B cell (primary cell): ENCODE measurements at places on chromosomes 16 and 17.

- no peak for DNase-seq
Observed at GRCh38 chr17:7835814-7836595, 2.0 kb downstream of the KDM6B start.

GRCh38 chr17:15947271-15947670, 2.3 kb downstream of the ADORA2B start:
- no peak for DNase-seq

GRCh38 chr17:78557598-78558039, 19.6 kb downstream of the DNAH17 start:
- no peak for DNase-seq

DNA sequence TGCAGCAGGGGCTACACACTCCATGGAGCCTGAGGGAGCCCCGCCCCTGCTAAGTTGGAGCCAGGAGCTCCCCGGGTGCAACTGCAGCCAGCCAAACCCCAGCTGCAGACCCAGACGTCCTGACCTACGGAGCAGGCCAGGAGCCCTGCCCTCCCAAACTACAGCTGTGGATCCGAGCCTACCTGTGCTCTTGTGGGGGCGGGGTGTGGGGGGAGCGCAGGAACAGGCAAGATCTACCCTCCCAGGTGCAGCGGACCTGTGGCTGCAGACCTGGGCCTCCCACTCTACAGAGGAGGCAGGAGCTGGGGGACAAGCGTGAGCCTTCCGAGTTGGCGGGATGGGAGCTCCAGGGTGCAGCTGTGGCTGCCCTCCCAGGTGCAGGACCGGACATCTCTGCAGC, 29.7 kb upstream of the MYLK3 start:
- no peak for DNase-seq

GRCh38 chr16:75616521-75617010, 6.5 kb downstream of the ADAT1 start:
- no peak for DNase-seq

GRCh38 chr16:12874186-12874585, 27.2 kb upstream of the SHISA9 start:
- no peak for DNase-seq

DNA sequence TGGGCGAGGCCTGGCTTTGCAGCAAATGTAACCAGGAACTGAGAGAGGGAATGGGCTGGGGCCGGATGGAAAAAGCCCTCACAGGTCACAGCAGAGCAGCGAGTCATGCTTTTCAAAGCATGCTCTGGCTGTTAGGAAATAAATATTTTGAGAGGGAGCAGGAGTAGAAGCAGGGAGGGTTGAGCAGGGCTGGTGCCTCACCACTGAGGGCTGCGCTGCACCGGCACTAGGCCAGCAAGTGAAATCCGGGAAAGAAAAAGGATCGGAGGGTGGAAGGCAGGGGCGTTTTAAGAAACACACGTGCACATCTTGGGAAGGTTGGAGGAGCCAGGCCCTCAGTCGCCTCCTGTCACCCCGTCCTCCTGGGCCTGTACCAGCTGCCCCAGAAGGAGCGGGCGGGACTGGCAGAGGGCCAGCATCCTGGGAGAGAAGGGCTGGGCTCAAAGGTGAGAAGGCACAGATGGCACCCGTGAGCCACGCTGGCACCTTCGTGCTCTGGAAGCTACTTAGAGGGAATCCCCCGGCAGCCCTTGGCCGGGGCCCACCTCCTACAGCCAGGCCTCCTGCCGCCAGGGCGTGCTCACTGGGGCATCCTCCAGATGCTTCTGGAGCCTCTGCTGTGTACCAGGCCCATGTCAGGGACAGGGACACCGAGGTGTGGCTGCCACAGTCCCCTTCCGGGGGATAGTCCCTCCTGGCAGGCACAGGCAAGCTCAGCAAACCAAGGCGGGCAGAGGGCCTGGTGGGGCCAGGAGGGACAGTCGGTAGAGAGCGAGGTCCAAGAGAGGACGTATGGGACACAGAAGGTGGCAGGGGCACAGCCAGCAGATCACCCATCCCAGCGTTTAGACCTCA, 71.5 kb upstream of the PLCG2 start:
- no peak for DNase-seq

GRCh38 chr17:77854759-77855745, 103.5 kb upstream of the TNRC6C start:
- DNase-seq = no peak

DNA sequence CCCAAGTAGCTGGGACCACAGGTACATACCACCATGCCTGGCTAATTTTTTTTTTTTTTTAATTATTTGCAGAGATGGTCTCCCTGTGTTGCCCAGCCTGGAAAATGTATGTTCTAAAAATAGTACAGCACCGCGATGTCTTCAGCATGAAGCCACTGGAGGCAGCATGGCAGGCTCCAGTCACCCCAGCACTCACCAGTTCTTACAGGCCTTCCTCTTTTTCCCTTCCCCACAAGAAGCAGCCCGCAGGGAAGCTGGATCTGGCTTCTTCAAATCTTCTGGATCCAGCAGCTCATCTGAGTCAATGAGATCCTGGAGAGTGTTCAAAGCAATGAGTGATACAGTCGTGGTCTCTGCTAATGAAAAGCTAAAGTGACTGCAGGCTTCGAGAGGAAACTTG, 16.2 kb downstream of the CIAPIN1 start:
- DNase-seq = no peak

GRCh38 chr16:55476625-55477533, 2.1 kb upstream of the MMP2 start:
- no peak for DNase-seq
